NK-92 treated with Interleukin-12 subunit alpha and Interleukin-12 subunit beta, amount 100 ng/mL, for 24 hours (cell line): ENCODE measurements at places on chromosomes 3 and 15.

- no peak for DNase-seq
Measured at GRCh38 chr15:73334086-73334485, 34.7 kb downstream of the HCN4 start.

DNA sequence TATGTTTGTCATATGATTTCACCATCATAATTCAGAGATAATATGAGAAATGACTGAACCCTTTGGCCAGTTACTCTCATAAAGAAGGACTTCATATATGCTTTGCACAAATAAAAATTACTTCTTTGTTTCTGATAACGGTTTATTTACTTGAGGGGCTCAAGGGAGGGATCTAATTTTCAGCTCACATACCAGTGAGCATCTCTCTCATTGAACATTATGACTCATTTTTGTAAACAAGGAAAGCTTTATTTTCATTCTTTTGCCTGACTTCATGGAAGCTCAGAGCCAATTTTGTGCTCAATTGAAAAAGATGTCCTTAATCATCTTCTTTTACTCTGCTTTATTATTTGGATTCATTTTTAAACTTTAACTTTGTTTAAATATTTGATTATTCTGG is 5.8 kb downstream of the NLGN1 start:
- DNase-seq: no peak

DNA sequence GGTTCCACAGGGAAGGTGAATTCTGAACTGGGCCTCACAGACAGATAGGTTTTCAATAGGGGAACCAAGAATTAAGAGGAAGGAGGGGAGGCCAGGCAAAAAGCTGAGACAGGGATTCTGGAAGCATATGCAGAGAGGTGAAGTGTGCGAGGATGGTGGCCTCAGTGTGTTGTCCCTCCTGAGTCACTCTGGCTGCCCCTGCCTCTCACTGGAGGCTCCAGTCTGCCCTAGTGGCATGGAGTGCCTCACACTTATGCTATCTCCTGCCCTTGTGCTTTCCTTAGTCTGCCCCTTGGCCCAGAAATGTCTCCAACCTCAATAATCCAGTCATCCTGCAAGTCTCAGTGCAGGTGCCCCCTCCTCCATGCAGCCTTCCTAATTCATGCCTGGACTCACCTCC is 32.2 kb upstream of the RBP1 start:
- DNase-seq: no peak

GRCh38 chr3:16707260-16707659 is 102.0 kb upstream of the DAZL start:
- no peak for DNase-seq

DNA sequence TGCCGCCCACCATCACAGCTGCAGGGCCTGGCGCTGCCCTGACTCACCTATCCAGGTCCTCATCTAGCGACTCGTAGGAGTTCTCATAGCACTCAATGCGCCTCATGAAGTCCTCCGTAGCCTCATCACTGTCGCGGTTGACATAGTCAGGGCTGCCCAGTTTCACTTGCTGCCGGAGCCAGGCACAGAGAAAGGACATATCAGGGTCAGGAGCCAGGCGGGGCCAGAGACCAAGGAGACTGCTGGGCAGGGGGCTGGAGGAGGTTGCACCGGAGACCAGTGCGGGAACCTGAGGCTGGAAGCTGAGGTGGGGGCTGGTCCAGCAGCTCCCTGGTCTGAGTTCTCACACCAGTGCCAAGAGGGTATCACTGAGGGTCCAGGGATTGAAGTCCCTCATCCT is 18.2 kb downstream of the PFKFB4 start:
- DNase-seq: no peak

DNA sequence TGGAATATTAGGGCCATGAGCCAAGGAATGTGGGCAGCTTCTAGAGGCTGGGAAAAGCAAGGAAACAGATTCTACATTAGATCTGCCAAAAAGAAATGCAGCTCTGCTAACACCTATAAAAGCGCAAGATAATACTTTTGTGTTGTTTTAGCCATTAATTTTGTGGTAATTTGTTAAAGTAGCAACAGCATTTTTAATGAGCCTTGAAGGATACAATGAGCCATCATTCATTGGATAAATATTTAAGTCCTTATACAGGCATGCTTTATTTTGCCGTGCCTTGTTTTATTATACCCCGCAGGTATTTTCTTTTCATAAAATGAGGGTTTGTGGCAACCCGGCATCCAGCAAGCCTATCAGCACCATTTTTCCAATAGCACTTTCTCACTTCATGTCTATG is 15.0 kb downstream of the ARL14 start:
- no peak for DNase-seq

DNA sequence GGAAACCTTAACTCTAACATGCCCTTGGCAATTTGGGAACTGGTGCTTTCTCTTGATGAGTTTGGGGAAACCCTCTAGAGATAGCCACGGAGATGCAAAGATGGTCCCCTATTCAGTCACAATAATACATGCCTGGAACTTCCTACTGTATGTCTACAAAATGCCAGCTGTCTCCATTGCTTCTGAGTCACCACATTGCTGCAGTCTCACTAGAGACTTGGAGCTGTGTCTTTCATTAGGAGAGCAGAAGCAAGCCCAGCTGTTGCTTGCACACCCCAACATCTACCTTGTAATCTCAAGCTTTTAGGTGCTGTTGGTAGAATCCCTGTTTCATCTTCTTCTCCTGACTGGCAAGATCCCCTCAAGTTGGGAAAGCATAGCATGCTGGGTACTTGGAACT is 261.0 kb downstream of the ADAMTSL3 start:
- no peak for DNase-seq

GRCh38 chr15:52102463-52102862 is 10.1 kb downstream of the BCL2L10 start:
- DNase-seq: no peak

- no peak for DNase-seq
Measured at GRCh38 chr3:89043406-89043932, 64.0 kb upstream of the EPHA3 start.

DNA sequence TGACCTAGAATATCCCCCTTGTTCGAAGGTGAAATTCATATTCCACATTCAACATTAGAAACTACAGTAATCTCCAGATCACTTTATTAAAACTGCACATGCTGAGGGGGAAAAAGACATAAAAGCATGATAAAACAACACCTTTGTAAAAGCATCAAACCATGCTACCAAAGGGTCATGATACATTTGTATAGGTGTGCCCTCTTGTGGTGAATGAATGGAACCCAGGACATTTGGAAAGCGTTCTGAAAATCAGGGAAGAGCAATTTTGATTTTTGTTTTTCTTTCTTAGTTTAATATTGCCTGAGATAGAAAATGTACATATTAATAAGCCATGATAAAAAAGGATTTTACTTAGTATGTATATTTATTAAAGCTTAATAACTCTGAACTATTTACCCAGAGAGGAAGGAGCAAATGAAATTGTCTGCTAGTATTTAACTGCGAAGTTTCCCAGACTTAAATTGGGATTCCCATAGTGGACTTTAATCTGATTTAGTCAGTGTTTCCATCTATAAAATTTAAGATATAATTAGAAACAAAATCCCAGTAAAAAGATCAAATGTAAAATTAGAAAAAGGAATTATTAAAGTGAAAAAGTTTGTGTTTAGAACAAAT is 105.8 kb upstream of the ARL6 start:
- no peak for DNase-seq

- no peak for DNase-seq
Measured at GRCh38 chr3:123712077-123712860, 127.4 kb upstream of the HACD2 start.

DNA sequence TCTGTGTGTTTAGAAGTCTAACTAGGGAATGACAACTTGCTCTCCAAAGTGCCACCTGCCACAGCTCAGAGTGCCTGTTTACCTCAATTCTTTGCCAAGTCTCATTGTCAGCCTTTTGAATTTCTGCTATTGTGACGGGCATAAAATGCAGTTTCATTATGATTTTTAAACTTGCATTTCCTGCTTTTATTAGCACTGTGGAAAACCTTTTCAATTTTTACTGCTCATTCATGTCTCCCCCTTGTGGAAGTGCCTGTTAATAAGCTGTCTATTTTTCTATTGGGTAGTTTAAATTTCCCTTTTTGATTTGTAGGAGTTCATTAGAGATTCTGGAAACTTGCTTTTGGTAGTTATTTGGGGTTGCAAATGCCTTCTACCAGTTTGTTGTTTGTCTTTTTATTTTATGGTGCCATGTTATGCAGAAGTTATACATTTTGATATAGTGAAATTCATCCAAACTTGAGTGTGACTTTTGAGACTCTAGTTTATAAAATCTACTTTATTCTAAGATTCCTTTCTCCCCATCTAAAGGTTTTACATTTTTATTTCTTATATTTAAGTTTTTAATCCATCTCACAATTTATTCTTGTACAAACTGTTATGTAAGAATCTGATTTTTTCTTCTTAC is 53.9 kb upstream of the FRMD4B start:
- DNase-seq: no peak
